Central memory CD4-positive, alpha-beta T cell (primary cell): ENCODE measurements at places on chromosomes 11 and 22.

DNA sequence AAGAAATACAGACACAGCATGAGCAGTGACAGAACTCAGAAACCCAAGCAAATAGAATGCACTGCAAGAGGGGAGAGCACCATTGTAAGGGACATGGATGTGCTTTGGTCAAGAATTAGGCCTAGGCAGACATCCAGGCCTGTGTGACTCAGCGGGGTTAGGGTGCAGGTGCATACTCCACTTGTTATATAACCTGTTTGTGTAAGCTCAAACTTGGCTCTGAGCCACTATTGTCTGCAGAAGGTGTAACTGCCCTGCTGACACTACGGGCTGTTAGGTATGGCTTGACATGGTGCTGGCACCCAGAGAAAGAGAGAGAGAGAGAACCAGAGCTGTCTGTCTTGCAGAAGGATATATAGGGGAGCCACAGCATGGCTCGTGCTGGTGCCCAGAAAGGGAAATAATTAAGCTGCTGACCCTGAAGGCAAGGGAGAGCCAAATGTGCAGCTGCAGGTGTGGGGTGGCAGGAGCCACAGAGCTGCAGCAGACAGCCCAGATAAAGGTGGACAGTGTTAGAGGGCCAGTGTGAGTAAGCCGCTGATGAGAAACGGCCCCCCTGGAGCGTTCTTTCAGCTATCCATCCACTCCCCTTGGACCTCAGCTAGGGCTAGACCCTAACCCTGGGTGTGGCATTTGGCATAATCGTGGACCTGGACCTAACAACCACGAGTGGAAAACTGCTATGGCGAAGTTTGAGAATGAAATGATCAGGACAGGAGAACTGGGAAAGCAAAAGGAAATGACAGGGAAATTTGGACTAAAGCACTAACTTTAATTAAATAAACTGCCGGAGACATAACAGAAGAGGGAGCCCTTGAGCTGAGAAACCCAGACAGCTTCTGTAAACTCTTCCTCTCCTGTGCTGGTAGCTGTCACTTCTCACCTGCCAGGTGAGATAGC, 253.0 kb upstream of the CCDC179 start:
- DNase-seq = no peak

DNA sequence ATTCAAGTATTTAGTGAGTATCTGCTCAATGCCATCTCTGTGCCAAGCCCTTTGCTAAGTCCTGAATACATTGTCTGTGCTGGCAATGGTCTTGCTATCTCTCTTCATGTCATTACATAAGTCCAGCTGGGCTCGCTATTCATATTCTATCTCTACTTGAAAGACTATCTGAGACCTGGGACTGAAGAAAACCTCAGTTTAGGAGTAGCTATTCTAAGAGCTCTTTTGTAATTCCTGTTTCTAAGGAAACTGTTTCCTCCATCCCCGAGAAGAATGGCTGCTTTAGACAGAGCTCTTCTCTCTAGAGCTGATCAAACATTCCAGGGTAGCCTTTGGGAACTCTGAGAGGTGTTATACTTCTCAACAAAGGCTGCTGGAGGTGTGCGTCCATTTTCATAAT, 33.0 kb downstream of the SLC17A6 start:
- DNase-seq = no peak

DNA sequence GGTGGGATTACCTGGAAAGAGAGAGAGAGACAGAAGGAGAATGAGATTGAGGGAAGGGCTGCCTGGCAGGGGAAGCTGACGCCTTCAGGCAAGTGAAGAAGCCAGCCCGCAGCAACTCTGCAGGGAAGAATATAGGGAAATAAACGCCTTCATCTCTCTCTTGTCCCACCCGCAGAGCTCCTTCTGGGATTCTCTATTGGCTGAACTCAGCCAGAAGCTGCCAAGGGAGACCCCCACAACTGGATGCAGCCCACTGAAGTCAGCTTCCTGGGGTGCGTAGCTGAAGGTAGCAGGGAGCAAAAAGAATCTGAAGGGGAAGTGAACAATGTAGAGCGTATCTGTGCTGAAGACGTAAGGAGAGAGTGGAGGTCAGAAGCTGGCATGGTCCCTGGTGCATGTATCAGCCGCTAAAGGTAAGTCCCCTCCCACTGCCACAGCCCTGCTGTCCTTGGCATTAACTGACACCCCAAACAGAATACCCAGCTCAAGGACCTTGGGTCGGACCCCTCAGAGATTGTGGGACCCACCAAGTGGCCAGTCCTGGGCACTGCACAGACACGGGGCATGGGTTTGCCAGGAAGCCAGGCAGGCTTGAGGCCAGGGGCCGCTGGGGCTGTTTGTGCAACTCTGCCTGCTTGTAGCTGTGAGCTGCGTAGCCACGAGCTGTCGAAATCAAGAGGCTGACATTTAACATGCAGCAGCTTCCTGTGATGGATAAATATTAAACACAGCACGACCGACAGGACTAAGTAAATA, 469.9 kb downstream of the MN1 start:
- no peak for DNase-seq

- DNase-seq = no peak
Observed at GRCh38 chr22:44075670-44076069, 51.6 kb downstream of the PARVB start.

DNA sequence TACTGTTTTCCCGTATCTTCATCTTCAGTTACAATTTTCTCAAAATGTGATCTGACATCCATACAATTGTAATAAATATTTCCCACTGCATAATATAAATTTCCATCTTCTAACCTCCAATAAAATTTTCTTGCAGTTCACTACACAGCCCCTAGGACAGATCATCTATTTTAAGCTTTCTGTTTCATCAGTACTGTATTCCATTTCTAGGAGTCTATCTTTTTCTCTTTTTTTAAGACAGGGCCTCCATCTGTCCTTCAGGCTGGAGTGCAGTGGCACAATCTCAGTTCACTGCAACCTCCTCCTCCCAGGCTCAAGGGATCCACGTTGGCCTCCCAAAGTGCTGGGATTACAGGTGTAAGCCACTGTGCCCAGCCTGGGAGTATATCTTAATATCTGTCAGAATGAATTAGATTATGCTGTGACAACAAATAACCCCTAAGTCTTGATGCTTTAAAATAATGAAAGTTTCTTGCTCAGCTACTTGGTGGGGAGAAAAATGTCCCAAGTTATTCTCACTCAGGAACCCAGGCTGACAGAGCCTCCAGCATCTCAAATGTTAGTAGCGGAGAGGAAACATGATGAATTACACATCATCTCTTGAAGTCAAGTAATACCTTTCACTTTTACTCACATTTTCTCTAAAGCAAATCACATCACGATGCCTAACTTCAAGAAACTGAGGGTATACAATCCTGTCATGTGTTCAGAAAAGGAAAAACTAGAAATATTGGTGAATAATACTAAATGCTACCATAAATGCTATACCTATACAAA, 92.2 kb downstream of the BUD13 start:
- DNase-seq = no peak

- no peak for DNase-seq
Observed at GRCh38 chr22:29146771-29147170, 58.9 kb upstream of the EMID1 start.

- no peak for DNase-seq
Observed at GRCh38 chr22:21970800-21971617, 11.6 kb downstream of the TOP3B start.

- DNase-seq = peak; percentile 89
Observed at GRCh38 chr11:64803158-64803845, at the start of gene MAP4K2. Gene MAP4K2 (minus strand): TSS chr11:64803214. CDS start chr11:64803149, 65 bp downstream.

GRCh38 chr11:47260366-47260765, 2.6 kb downstream of the NR1H3 start:
- no peak for DNase-seq

- no peak for DNase-seq
Observed at GRCh38 chr11:109076870-109077269, 345.1 kb upstream of the C11orf87 start.

DNA sequence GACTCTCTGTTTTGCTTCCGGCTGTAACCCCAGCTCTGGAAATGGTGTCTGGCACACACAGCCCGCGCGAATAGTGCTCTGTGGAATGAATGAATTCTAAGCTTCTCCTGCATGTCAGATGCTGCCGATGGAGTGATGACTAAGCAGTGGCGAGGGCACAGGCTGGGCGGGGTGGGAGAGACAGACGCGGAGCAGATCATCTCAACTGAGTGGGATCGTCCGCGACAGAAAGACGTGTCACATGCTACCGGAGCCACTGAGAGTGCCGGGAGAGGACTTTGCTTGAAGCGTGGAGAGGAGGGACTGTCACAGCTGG, 334.5 kb downstream of the CTTN start:
- no peak for DNase-seq

DNA sequence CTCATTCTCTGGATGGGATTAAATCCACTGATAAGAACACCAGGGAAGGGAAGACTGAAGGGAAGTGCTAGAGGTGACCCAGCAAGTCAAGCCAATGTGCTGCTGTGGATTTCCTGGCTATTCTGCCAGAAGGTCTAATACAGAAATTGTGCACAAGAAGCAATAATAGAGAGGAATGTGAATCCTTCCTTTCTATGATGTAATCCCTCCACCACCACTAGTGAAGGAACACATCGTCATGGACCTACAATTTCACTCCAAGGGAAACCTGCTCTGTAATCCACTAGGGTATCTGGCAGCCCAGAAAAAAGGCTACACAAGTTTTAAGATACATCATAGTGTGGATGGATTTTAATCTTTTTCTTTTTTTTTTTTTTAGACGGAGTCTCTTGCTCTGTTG, 17.4 kb downstream of the LARGE2 start:
- DNase-seq = no peak

GRCh38 chr11:16347928-16348685, 8.2 kb downstream of the SOX6 start:
- DNase-seq = no peak

GRCh38 chr22:44172370-44173108, 8.2 kb upstream of the PARVG start:
- DNase-seq = no peak

GRCh38 chr22:19039448-19039780, 82.8 kb downstream of the DGCR2 start:
- no peak for DNase-seq
